CD8-positive, alpha-beta memory T cell (primary cell): ENCODE measurements at places on chromosomes 13 and 19.

- no peak for DNase-seq
Measured at GRCh38 chr13:19836472-19836871, 27.0 kb downstream of the ZMYM5 start.

GRCh38 chr13:46313432-46314257 lies 73.4 kb downstream of the RUBCNL start:
- peak; percentile 12 for DNase-seq

DNA sequence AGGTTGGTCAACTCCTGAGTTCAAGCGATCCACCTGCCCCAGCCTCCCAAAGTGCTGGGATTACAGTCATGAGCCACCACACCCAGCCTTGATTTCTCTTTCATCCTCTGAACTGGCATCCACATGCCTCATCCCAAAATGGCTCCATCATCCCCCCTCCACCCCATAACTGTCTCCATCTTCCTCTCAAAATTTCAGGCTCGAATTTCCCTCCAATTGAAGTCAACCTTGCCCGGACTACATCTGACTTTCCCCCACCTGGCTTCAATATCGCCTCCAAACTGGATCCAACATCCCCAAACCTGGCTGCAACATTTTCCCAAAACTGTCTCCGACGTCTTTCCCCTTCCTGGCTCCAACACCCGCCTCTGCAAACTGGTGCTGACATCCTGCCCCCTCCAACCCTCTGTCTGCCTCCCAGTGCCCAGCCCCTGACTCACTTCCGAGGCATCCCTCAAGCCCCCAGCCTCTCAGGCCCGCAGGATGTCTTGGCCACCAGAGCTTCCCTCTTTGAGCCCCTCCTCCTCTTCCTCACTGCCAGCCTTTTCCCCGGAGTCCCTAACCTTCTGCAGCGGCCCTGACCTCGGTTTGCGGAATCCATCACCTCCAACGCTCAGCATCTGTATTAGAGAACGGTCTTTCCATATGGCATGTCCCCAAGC lies 943 bp downstream of the EXOC3L2 start:
- no peak for DNase-seq

DNA sequence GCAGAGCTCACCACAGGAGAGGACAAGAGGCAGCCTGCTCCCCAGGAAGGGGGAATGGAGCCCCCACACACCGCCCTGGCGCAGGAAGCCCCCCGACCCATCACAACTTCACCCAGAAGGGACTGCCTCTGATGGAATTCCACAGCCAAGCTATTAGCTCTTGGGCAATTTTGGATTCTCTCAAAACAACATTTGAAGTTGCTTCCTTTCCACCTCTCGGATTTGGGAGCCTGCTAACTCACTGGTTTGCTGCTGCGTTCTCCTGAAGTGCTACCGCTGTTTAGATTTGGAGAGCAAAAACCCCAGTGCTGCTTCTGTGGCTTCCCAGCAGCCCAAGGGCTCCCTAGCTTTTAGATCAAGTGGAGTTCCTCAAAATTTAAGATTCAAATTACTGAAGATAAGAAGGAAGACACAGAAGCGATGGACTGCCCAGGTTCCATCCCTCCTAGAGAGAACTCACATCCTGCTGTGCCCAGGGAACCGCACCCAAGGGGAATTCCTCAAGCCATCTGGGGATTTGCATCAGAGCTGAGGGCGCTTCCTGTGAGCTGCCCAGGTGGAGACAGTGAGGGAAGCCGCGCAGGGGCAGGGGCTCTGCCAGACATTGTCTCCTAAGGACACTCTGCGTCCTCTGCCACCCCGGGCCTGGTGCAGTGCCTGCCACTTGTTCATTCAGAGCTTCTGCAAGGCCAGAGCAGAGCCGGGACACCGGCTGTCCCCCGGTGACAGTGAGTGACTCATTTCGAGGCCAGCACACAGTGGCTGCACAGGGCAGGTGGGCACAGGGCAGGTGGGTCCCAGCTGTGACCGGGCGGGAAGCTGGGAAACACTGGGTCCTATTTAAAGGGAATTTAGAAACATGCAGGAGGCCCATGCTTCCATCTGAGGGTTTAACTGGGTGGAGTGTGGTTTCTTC lies 45.5 kb downstream of the COL4A1 start:
- no peak for DNase-seq
